Adrenal gland (tissue), 19 donors: ENCODE measurements at places on chromosomes 1 and 21. TPM values are rescaled to one million over a fixed set of nuclear protein-coding genes. Genes with fewer than 3 reads are reported as not detected.
A peak's percentile ranks its signal among the peaks of the same experiment; 100 is the strongest.

The UTS2 gene
- total RNA-seq, result 7.1 TPM

The PROK1 gene
- total RNA-seq, result 7.7 TPM

The FALEC gene
- total RNA-seq, result 0.50 TPM

- H3K4me1 ChIP-seq, result no peaks in the 10 kb centered on the region
- DNase-seq, result no peak
Observed at GRCh38 chr1:9038338-9038650, 12.1 kb upstream of the SLC2A7 start.

DNA sequence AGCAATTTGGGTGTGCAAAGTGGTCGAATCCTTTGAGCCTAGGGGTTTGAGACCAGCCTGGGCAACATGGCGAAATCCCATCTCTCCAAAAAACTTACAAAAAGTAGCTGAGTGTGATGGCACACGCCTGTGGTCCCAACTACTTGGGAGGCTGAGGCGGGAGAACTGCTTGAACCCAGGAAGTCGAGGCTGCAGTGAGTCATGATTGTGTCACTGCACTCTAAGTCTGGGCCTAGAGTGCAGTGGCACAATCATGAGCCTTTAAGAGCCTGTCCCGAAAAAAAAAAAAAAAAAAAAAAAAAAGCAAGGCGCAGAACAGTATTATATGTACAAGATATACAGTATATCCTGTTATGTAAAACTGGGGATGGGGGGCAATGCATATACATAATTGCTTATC lies 25.1 kb upstream of the HTR1D start:
- no peaks in the 10 kb centered on the region for H3K27me3 ChIP-seq
- DNase-seq, result no peak
- H3K27ac ChIP-seq, result no peak overlapping the region

- H3K4me1 ChIP-seq, result peaks cover 16% of the 10 kb centered on the region
- peak; percentile 40 for DNase-seq
Observed at GRCh38 chr1:10539411-10540043, 64.8 kb downstream of the PEX14 start.

- H3K27me3 ChIP-seq, result no peaks in the 10 kb centered on the region
- H3K4me3 ChIP-seq, result no peak overlapping the region
- no peak for DNase-seq
- H3K27ac ChIP-seq, result no peak overlapping the region
Observed at GRCh38 chr1:160144921-160145320, 6.5 kb upstream of the ATP1A4 start.

DNA sequence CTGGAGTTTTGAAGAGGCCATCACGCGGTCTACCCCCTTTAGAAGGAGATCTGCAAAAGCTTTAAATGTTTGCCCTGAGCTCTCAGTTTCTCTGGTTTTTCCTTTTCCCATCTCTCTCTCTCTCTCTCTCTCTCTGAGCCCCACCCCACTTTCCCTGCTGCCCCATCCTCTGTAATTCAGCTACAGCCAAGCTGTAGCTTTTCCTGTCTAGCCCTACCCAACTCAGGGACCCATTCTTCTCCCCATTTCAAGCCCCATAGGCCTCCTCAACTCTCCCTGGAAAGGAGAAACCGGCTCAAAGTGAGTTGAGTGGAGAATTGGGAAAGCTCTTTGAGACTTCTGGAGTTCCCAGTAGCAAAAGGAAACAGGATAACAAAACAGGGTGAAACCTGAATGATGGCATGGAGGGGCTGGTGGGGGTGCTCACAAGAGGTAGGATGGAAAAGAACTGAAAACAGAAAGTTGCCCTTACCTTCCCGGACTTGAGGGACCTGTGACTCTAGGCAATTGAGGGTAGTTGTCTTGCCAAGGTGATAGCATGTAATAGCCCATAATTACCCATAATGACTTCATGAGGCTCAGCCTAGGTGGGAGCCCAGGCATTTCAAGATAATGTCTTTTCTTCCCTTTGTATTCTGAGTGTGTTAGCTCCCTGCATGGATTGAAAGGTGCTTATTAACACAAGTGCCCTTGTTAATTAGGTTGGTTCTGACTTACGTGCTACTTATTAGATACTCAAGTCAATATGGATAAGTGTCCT lies 84.9 kb downstream of the SLC16A1 start:
- no peaks in the 10 kb centered on the region for H3K27me3 ChIP-seq
- no peak overlapping the region for H3K27ac ChIP-seq
- no peaks in the 10 kb centered on the region for H3K36me3 ChIP-seq
- H3K4me1 ChIP-seq, result no peaks in the 10 kb centered on the region
- no peak for DNase-seq
- H3K4me3 ChIP-seq, result no peak overlapping the region

DNA sequence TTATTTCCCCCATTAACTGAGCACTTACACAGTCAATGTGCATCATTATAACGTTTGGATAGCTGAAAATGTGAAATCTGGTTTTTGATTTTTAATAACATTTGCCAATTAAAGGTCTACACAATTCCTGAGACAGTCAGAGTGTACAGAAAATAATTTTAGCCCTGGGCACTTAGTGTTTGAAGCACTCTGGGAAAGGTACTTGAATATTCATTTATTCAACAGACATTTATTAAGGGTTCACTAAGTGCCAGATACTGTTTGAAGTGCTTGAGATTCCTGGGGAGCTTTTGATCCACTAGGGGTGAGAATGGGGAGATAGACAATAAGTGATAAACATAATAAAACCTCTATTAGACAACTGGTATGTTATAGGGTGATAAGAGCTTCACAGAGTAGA lies 141.8 kb downstream of the DISC1 start:
- H3K27ac ChIP-seq, result no peak overlapping the region
- H3K36me3 ChIP-seq, result no peaks in the 10 kb centered on the region
- no peak overlapping the region for H3K4me3 ChIP-seq

- H3K4me1 ChIP-seq, result peaks cover 38% of the 10 kb centered on the region
- no peak overlapping the region for H3K27ac ChIP-seq
- H3K4me3 ChIP-seq, result no peak overlapping the region
- no peaks in the 10 kb centered on the region for H3K36me3 ChIP-seq
- DNase-seq, result no peak
Observed at GRCh38 chr1:229225331-229225782, 45.6 kb upstream of the RAB4A start.

DNA sequence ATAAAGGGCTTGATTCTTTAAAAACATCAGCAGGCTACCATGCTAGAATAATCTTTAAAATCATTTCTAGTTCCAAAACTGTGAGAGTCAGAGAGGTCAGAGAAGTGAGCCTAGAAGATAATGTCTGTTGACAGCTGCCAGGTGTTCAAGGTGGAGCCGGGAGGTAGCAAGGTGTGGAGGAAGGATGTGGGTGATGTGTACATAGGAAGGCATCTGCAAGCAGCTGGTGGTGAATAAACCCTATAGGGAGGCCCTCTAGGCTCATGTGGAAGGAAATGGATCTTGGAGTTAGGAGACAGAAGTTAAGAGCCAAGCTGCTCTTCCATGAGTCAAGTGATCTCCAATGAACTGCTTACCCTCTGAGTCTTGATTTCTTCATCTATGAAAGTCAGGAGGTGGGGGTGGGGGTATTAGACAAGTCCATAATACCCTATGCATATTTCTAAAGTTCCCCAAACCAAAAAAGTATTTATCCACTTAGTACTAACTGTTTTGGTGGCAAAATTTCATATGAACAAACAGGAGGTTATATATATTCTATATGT lies 266.3 kb downstream of the RHOU start:
- no peak for DNase-seq
- H3K36me3 ChIP-seq, result no peaks in the 10 kb centered on the region
- no peak overlapping the region for H3K4me3 ChIP-seq

GRCh38 chr1:198499588-198499987 lies 40.9 kb downstream of the ATP6V1G3 start:
- no peaks in the 10 kb centered on the region for H3K4me1 ChIP-seq
- DNase-seq, result no peak
- H3K4me3 ChIP-seq, result no peak overlapping the region
- H3K36me3 ChIP-seq, result no peaks in the 10 kb centered on the region
- no peaks in the 10 kb centered on the region for H3K27me3 ChIP-seq

DNA sequence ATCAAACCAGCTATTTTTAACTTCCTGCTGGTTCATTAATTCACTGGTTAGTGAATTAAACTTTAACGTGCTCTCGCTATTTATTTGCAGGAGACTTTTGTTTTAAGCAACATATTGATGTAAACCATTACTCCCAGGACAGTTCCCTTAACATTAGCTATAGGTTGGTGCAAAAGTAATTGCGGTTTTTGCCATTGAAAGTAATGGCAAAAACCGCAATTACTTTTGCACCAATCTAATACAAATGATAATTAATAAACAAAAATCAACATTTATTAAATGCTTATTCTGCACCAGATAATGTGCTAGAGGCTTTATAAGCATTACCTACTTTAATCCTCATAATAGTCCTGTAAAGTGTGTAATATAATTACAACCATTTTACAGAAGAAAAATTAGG lies 176.5 kb downstream of the NPHP4 start:
- no peak overlapping the region for H3K27ac ChIP-seq
- H3K36me3 ChIP-seq, result no peaks in the 10 kb centered on the region
- no peaks in the 10 kb centered on the region for H3K4me1 ChIP-seq
- DNase-seq, result no peak
- no peak overlapping the region for H3K4me3 ChIP-seq

DNA sequence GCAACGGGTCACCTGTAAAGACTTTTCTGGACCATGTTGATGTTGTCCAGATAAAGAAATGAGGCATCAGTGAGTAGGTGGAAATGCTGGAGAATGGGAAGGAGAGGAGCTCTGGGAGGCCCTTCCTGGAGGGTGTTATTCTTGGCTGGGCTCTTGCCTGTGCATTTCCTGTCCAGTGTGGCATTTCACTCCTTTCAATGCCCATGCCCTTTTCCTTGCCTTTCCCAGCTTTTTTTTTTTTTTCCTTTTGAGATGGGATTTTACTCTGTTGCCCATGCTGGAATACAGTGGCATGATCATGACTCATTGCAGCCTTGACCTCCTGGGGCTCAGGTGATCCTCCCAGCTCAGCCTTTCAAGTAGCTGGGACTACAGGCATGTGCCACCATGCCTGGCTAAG lies 11.8 kb downstream of the NOS1AP start:
- no peak overlapping the region for H3K27ac ChIP-seq
- no peaks in the 10 kb centered on the region for H3K27me3 ChIP-seq
- H3K36me3 ChIP-seq, result no peaks in the 10 kb centered on the region
- H3K4me3 ChIP-seq, result no peak overlapping the region
- peaks cover 13% of the 10 kb centered on the region for H3K4me1 ChIP-seq
